ENCODE measurements at places on chromosomes 7 and 10. TPM values are rescaled to one million over a fixed set of nuclear protein-coding genes. Genes with fewer than 3 reads are reported as not detected.

The IKZF1 gene
- total RNA-seq = 2.2 TPM

The C10orf105 gene
- not detected for total RNA-seq

The ASB10 gene
- 17.3 TPM for total RNA-seq

The MAP3K8 gene
- total RNA-seq = 6.1 TPM

The CNTNAP2 gene
- total RNA-seq = 0.22 TPM

GRCh38 chr7:74068378-74069085 is 15.1 kb upstream of the LIMK1 start:
- no peak for DNase-seq

DNA sequence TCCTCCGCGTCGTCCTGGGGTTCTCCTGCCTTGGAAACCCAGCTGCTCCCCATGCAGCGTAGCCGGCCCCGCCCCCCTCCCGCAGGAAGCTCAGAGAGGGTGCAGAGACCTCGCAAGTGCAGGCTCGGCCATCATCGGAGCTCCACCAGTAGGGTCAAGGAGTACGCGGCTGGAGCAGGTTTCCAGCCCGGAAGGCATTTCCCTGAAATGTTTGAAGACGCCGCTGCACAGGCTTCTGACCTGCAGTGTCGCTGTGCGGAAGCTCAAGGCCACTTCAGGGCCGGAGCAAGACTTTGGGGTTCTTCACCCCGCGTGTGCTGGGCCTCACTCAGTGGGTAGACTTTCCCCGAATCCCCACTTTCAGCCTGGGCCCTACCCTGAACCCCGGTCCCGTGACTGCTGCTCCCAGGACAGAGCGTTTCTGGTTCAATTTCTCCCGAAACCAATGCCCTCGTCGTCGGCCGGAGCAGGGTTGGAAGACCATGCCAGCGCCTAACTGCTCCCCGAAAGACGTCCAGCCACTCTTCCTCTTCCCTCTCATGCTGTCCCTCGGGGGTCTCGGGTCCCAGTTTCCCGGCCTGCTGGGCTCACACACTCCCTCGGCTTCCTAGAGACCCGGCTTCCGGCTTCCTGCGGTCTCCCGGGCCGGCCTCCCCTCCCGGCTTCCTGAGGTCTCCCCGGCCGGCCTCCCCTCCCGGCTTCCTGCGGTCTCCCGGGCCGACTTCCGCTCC is 52.1 kb downstream of the INSIG1 start:
- peak; percentile 50 for DNase-seq

Data from cardiac septum (tissue), 1 donor.